ENCODE measurements at places on chromosomes 11 and 22.

- no peak for DNase-seq
Observed at GRCh38 chr11:117097014-117097388, 1.2 kb downstream of the SIK3 start.

GRCh38 chr22:17284466-17284865 is 65.2 kb upstream of the ADA2 start:
- no peak for DNase-seq

DNA sequence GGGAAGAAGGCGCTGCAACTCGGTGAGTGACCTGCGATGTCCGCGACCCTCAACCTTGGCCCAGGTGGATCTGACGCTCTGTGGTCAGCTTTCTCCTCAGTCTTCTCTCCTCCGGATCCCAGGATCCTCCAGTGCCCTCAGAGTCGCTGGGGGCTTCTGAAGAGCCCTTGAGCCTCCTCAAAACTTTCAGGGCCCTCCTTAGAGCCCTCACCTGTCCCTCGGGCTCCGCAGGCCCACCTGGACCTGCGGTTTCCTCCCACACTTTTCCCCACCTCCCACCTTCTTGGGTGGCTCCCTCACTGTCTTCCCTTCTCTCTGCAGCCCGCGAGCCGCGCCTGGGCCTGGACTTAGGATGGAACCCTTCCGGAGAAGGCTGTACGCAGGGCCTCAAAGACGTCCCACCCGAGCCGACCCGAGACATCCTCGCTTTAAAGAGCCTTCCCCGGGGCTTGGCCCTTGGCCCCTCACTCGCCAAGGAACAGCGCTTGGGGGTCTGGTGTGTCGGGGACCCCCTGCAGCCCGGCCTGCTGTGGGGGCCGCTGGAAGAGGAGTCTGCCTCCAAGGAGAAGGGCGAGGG is 335 bp downstream of the ZNF408 start:
- DNase-seq: peak; percentile 29

- no peak for DNase-seq
Observed at GRCh38 chr11:130535520-130535919, 87.1 kb downstream of the ADAMTS15 start.

DNA sequence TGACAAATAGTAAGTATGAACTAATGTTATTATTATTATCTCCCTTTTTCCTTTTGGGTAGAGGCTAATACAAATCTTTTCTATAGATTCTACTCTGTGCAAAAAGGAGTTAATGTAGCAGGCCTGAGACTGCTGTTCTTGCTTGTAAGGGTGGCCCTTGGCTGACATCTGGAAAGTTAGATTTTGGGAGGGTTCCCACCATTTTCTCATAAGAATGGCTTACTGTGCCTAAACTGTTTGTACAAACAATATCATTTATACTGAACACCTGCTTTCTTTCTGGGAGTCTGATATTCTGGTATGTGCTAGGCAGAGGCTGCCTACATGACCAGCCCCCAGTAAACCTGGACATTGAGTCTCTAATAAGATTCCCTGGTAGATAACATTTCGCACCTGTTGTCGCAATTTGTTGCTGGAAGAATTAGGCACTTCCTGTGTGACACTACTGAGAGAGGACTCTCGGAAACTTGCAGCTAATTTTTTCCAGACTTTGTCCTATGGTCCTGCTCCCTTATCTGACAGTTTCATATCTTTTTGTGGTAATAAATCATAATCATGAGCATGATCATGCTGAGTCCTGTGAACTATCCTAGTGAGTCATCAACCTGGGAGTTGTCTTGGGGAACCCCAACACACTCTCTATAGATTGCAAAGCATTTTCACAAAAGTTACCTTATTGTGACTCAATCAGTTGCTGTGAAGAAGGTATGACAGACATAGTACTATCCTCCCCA is 257.7 kb upstream of the CCDC90B start:
- no peak for DNase-seq

Data from dermis blood vessel endothelial cell (primary cell).